Activated CD8-positive, alpha-beta memory T cell treated with anti-CD3 and anti-CD28 coated beads, Interleukin-2, amount 50 U/mL, for 48 hours (primary cell): ENCODE measurements at places on chromosomes 7 and 10.

- no peak for DNase-seq
Observed at GRCh38 chr7:125089171-125089570, 159.5 kb upstream of the POT1 start.

GRCh38 chr10:96271016-96271815 lies at the start of gene BLNK:
TSS of gene BLNK (minus strand) at chr10:96271569. CDS start at chr10:96271398, 171 bp downstream.
- no peak for DNase-seq

DNA sequence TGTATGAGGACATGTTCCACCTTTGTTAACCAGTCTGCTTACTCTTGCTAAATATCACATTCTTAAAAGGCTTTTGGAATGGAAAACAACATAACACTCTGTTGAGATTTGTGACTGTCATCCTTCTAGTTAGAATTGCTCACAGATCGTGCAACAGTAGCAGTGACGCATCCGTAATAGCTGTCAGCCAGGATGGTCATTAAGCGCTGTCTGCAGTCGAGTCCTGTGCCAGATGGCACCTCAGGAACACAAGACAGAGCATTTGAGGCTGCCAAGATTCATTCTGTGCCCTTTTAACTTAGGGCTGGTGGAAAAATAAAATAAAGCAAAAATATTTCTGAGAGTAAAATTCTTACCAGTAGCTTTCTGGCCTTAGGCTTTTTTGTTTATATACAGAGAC lies 348.6 kb downstream of the ANKRD7 start:
- DNase-seq: no peak

DNA sequence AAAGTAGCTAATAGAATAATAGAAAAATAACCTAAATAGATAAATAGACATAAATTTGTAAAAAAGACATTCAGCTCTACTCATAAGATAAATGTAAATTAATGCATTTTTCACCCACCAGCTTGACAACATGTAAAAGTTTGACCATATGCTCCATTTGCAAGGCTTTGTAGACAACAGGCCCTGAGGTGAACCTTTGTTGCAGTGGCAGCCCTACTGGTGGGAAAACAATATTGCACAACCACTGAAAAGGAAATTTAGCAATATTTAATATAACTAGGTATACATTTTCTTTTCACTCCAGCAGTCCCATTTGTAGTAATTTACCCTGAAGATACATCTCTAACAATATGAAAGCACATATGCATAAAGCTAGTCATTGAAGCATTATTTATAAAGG lies 39.0 kb upstream of the ADRA2A start:
- no peak for DNase-seq

- DNase-seq: no peak
Observed at GRCh38 chr10:69837261-69837660, 35.6 kb downstream of the COL13A1 start.

DNA sequence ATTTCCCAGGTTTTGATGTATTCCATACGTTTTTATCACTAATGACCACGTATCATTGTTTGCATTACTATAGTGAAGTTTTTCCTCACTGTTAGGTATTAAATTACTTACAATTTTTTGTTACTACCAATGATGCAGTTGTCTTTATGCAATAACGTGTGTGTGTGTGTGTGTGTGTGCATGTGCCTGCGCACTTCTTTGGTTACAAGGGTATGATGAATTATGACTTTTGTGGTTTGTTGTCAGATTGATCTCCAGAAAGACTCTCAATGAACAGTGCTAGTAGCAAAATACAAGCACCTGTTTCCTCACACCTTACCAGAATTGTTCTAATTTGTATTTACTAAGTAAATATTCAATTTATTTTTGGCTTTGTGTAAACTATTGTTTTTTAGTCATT lies 51.5 kb downstream of the MCMBP start:
- no peak for DNase-seq

DNA sequence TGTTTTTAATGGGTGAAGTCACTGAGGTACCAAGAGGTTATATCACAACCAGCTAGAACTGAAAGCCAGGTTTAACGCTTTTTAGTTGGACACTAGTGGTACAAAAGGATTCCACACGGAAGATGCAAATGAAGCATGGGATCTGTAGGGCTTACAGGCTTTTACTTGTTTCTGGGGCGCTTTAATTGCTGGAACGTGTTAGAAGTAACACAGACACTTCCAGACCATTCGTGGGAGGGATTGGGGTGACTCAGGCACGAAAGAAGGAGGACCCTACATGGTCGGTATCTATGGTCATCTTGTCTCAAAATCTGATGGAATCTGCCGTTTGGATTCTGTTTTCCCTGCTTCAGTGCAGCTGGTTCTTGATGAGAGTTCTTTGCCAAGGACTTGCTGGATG lies 1.0 kb downstream of the YKT6 start:
- no peak for DNase-seq

DNA sequence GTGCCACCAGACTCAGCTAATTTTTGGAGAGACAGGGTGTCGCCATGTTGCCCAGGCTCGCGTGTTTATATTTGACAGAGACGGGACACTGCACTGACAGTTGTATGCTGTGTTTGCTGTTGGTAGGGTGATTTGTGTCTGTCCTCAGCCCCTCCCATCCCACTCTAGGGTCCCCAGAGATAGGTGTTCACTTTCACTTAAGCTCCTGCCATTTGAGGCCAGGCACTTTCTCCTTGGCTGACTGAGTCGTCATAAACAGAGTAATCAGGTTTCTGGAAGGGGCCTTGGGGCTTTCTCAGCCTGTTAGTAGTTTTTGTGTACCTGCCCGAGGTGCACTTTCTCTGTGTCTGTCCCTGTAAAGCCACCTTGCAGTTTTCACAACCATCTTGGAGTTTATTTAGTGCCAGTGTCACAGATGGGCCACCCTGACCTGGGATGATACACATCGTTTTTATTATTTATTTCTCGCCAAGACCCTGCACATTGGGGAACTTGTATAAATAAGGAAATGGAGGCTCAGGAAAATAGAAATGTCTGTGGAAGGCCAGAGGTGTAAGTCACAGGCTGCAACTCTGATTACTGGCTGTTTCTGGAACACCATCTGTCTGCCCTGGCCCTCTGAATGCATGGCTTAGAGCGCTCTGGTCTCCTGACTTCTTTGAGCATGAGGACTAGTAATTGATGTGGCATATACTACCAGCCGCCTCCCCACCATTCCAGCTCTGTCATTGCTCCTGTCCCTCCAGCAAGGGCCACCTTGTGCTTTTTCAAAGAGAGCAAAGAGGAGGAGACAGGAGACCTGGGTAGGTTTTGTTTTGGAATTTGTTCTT lies 81.9 kb upstream of the PDCD4 start:
- DNase-seq: no peak

GRCh38 chr7:108972004-108972403 lies 402.3 kb downstream of the DNAJB9 start:
- DNase-seq: no peak

DNA sequence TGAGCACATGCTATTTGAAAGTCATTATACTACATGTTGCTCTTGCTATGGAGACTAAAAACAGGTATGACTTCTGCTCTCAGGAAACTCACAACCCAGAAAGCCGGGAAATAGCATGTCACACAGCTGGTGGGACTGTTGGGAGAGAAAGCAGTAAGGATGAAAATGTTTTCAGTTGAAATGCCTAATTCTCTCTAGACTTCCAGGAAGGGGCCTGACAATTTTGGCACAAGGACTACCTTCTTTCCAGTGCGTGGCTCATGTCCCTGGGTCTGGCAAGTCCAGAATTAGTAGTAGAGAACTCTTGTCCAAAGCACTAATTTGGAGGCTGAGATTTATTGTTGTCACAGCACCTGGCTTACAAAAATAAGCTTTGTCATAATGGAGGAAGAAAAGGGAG lies 567.6 kb downstream of the LRMDA start:
- DNase-seq: no peak
